Right lung (tissue), 10 donors: ENCODE measurements at places on chromosomes 3 and 15.

DNA sequence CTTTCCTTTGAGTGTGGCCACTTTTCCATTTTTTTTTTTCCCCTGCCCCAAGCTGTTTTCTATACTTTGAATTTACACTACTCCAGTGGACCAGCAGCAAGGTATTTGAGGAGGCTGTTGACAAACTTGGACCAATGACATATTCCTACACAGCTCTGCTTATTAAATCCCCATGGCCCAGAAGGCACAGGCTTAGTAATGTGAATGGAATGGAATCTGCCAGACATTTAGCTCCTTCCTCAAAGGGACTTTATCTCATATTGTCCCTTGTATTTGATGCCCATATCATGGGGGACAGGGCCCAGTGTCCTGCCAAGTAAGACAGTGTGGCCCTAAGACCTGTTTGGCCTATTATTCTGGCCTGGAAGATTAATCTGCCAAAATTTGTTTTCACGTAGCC lies 107.5 kb downstream of the CHCHD6 start:
- no peak for DNase-seq

DNA sequence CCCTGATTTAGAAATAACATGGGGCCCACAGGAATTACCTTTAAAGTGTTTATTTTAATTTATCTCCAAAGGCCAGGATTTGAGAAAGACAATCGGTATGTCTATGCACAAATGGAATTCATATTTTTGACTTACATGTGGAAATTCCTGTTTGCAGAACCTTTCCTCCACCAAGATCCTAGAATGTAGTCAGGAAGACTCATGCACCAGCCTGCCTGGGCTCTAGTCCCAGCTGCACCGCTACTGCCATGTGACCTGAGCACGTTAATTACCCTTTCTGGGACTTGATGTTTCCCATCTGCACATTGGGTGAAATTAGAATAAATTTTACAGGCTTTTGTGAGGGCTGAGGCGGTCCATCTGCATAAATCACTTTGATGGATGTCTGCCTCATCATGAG lies 194.2 kb downstream of the ATP10A start:
- no peak for DNase-seq

DNA sequence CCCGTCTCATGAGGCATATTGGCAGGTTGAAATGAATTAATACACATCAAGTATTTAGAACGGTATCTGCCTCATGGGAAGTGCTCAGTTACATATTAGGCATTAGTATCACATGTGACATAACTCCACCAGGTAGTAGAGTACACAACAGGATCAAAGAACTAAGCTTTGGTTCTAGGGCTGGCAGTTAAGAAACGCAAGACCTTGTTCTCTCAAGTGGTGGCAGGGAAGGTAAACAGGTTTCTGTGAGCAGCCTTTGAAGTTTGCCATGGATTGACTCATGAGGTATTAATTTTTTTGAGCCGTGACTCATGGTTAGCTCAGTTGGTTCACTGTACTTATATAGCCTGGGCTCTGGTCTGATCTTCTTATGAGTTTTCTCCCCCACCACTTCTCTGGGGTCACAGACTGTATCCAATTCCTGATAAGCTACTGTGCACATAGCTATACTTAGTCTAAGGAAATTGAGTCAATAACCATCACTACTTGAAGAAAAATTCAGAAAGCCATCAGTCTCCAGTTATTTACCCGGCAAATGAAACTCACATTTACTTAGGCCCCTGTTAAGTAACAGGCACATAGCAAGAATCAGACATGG lies 155.6 kb upstream of the STT3B start:
- peak; percentile 47 for DNase-seq

DNA sequence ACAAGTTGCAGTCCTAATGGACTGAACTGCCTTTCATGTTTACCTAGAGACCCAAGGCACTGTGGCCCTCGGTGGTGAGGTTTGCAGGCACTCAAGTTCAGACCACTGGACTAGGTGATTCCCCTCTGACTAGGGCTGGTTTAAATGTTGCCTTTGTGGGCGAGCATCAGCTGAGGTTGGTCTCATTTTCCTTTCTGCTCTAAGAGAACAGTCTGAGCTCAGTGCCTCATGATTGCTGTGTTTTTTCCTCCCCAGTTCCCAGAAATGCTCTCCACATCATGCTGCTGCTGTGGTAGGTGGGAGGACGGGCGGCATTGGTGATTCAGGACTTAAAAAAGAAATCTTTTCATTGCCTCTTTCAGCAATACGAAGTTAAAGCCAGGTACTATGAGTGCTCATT lies 237.2 kb downstream of the MBNL1 start:
- DNase-seq = no peak

GRCh38 chr15:61155741-61156700 lies 73.1 kb downstream of the RORA start:
- DNase-seq = no peak

DNA sequence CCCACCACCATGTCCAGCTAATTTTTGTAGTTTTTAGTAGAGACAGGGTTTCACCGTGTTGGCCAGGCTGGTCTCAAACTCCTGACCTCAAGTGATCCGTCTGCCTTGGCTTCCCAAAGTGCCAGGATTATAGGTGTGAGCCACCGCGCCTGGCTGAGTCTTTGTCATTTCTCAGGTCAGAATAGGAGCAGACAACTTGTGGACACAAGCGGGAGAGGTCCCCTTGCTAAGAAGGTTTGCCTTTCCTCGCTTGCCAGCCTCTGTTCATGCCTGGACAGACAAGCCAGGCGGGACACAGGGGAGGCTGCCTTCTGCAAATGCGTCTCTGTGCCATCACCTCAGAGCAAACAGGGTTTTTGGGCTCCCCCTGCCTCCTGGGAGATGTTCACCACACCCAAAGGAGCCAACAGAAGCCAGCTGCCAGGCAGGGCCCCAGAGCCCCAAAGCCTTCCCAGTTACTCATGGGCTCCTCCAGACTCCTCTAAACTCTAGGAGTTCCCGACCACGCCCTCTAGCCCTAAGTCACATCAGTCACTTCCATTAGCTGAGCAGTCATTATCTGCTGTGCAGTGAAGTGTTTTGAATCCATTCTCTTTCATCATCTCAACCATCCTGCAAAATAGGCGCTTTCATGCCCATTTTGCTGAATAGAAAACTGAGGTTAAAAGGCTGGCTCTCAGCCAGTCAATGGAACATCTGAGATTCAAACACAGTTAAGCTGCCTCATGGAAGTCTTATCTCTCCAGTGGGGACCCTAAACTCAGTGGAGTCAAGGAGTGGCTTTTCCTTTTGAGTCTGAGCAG lies 245.0 kb downstream of the UACA start:
- DNase-seq = no peak

DNA sequence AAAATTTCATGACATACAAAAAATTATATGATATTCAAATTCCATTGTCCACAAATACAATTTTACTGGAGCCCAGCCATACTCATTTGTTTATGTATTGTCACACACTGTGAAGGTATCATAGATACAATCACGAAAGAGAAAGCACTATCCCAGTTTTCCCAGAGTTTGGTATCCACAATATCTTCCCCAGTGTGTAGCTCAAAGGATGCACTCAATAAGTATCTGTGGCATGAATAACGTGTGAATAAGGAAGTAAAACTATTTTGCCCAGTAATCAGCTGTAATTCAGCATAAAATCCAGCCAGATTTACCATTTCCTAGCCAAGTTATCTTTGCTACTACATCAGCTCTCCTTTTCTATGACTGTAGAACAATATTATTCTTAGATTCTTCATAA lies 131.3 kb upstream of the KCNMB2 start:
- DNase-seq = no peak

- no peak for DNase-seq
Measured at GRCh38 chr15:95698951-95699350, 631.5 kb upstream of the NR2F2 start.

GRCh38 chr15:27694506-27695087 lies 404.5 kb downstream of the OCA2 start:
- DNase-seq = no peak

DNA sequence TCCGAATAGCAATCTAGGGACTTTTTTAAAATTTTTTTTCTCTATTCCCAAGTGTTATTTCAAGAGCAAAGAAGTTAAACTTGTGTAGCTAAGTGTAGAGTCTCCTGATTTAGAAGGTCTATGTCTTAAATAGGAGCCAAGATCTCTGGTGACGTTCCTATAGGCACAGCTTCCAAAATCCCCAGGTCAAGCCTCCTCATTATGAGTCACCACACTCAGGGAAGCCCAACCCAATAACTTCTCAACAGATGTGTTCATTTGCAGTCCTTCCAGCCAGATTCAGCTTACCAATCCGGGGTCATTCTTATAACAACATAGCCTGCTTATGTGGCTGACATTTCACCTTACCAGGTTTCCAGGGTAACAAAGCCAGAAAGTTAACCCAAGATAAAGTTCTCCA lies 270.3 kb downstream of the IL5RA start:
- DNase-seq = no peak

- DNase-seq = no peak
Measured at GRCh38 chr3:127753898-127754410, 68.4 kb downstream of the MGLL start.

- DNase-seq = no peak
Measured at GRCh38 chr15:85927931-85928537, 133.3 kb upstream of the KLHL25 start.

DNA sequence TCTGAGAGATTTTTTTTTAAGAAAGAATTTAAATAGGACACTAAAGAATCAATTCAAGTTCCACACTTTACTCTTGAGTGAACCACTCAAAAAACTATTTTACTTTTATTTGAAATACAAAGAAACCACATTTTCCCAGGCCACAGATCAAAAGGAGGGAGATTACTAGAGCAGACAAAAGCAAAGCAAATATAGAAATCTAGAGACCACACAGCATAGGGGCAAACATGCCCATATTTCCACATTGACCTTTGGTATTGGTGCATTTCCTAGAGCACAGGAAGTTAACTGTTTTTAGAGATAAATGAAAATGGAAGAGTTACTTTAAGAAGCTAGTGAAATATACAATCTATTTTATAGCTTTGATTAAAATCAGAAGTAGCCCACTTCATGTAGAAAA lies 27.5 kb upstream of the ZCWPW2 start:
- no peak for DNase-seq

GRCh38 chr3:105414841-105415240 lies 48.1 kb downstream of the ALCAM start:
- no peak for DNase-seq

DNA sequence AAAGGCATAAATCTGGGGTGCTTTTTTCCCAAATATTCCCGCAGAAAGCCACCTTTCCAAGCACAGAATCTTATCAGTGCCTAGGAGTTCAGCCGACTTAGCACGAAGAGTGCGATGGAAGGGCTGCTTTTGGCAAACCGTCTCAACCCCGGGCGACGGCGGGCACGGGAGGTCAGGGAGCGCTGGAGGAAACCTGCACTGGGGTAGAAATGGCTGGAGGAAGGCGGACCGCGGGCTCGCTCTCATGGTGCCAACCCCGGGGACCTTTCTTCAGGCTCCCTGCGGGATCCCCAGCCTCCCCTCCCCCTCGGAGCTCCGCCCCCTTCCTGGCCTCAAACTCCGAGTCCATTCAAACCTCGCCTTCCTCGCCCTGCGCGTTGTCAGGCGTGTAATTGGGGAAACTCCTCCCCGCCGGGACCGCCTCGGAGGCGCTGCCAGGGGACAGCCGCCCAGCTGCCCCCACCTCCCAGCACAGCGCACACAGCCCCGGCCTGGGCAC lies at the start of gene GABRG3:
GABRG3 (plus strand) TSS at position 470 of the 499 bp plus-strand sequence.
- DNase-seq = peak; percentile 56

DNA sequence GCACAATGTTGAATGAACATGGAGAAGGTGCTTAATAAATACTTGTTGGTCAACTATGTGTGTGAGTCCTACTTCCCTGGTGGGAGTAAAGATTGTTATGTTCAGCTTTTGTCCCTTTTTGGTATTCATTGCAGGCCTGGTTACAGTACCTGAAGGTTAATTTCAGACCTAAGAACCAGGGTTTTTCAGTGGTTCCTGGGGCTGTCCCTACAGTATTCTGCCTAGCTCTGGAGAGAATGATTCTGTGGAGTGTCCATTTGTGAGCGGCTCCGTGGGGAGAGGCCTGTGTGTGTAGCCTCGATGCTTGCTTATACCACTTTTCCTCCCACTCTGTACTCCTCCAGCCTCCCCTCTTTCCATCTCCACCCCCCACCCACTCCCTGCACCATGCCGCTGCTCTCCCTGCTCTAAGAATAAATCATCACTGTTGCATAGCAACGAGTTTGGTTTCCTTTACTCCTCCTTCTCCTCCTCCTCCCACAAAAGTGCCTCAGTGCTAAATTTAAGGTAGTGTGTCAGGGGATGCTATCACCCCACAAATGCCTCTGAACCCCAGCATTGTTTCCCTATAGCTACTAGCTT lies 150.6 kb upstream of the ROPN1 start:
- no peak for DNase-seq

DNA sequence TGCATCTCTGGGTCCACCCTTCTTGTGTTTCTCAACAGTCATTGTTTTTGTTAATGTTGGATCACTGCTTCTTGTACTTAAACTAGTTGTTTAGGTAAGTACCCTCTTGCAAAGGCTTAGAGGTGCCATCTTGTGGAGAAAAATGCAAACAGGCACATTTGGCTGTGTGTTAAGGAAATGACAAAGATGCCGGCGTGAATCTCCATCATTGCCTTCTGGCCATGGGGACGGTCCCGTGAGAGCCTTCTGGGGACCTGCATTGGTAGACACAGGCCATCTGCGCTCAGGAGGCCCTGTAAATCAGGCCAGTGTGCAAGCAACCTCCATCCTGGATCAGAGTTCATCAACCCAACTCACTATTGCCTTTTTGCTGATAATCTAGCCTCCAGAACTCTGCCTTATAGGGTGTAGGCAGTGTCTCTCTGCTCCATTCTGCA lies 158.6 kb upstream of the NR2E3 start:
- DNase-seq = no peak

DNA sequence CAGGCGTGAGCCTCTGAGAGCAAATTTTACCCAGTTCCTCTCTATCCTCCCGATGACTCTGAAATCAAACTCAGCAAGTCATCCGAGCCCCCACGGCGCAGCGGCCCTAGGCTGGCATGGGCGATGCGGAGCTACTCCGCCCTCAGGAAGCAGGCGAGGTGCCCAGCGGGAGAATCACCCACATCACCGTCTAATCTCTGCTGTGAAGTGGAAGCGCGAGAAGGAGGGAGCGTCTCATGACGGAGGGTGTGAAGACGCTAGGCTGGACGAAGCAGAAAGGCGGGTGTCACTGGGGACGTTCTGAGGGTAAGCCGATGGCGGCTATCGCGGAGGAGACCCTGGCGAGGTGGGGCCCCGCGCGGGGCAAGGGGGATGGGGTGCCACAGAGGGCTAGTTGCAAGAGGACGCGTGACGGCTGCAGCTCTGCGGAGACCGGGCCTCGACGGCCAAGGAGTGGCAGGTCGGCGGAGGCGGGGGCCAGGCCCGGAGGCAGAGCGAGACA lies 9.1 kb upstream of the GNAI2 start:
- no peak for DNase-seq

- no peak for DNase-seq
Measured at GRCh38 chr3:23252122-23252521, 49.0 kb downstream of the UBE2E2 start.

DNA sequence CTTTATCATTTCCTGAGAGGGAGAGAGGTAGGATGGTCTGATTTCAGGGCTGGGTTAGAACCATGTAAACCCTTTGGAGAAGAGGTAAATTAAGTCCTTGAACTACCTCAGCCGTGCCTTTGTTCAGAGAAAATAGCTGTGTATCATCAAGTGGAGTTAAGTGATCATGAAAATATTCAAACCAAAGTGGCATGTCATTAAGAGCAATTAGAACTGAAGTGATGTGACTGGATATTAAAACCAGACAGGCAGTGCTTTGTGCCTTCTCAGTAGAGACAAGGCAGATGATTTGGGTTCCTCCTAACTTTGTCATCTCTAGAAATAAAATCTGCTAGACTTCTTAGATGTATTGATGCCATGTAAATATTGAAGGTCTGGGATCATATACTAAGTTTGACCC lies 171.5 kb downstream of the IL5RA start:
- no peak for DNase-seq
